ENCODE measurements at places on chromosomes 3 and 15.

- peak; percentile 84 for DNase-seq
These were observed 78.7 kb downstream of the ZNF385D start for GRCh38 chr3:21672303-21672702.

- no peak for DNase-seq
These were observed 107.5 kb upstream of the MRPS22 start for GRCh38 chr3:139236336-139236735.

DNA sequence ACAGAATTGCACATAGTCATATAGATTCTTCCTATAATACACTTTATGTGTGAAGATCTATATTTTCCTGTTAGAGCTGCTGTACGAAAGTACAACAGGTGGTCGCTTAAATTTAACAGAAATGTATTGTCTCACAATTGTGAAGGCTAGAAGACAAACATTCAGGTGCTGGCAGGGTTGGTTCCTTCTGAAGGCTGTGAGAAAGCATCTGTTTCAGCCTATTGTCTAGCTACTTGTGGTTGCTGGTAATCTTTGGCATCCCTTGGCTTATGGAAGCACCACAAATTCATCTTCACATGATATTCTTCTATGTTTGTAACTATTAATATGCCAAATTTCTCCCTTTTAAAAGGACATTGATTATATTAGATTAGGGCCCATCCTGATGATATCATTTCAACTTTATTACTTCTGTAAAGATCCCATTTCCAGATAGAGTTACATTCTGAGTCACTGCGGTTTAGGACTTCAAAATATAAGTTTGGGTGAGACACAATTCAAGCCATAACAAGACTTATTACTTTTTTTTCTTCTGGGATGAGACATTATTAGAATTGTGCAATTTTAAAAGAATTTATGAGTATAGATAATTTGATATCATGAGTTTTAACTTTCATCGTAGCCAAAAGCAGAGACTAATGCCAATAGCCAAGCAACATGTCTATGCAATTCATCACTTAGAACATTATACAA lies 248.1 kb upstream of the BCHE start:
- DNase-seq, result no peak

GRCh38 chr3:184261854-184262763 lies 756 bp upstream of the CAMK2N2 start:
- peak; percentile 61 for DNase-seq

- no peak for DNase-seq
These were observed 109.1 kb downstream of the OPA1 start for GRCh38 chr3:193701953-193702635.

- no peak for DNase-seq
These were observed 82.4 kb downstream of the PLSCR2 start for GRCh38 chr3:146386936-146387335.

DNA sequence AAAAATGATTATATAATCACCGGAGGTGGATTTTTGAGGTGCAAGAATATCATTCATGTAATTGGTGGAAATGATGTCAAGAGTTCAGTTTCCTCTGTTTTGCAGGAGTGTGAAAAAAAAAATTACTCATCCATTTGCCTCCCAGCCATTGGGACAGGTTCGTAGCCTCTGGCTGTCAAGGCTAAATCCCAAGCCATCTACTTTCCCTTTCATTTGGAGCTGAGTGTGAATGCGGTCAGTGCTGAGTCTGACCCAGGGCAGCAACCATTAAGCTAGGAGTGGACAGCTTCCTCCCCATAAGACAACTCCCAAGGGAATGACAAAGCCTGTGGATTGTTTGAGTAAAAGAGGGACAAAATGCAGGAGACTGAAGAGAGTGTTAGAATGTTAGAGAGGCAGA lies 33.6 kb downstream of the PARP14 start:
- no peak for DNase-seq

DNA sequence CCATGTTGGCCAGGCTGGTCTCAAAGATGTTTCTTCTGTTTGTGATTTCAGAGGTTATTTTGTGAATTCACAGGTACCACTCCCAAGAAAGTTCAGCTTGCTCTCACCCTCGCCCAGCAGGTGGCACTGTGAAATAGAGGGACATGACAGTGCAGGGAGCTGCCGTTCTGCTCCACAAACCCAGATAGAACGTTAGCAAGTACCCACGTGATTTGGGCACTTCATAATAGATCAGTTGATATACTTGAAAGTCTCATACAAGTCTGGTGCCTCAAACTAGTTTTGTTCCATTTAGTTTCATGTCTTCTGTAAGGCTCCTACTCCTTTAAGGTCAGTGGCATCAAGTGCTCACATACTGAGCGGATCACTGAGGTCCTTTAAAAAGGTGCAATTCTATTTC lies 45.5 kb downstream of the FILIP1L start:
- DNase-seq, result peak; percentile 74

GRCh38 chr15:90465140-90465929 lies 64.4 kb upstream of the CRTC3 start:
- peak; percentile 33 for DNase-seq

DNA sequence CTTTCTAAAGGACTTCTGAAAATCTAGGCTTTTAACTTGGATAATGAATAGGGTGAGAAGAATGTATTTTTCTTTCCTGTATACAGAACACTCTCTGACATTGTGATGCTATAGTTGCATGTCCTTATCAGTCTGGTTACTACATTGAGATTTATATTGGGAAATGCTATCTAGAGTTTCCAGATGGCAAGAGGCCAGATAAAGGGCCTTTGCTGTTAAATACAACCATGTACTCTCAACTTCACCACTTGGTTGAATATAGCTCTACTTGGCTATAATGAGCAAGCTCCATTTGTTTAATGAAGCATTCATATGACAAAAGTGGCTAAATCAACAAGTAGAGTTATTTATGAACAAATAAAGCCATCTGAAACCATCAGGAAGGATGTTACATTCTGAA lies 91.0 kb downstream of the IGSF11 start:
- no peak for DNase-seq

- peak; percentile 7 for DNase-seq
These were observed 82.4 kb downstream of the EBLN2 start for GRCh38 chr3:73143821-73144237.

GRCh38 chr15:68378595-68378994 lies 53.4 kb downstream of the ITGA11 start:
- no peak for DNase-seq

- DNase-seq, result no peak
These were observed 516.1 kb downstream of the ZIC1 start for GRCh38 chr3:147925272-147925671.

GRCh38 chr15:31195871-31196270 lies 94.3 kb upstream of the TRPM1 start:
- DNase-seq, result no peak

DNA sequence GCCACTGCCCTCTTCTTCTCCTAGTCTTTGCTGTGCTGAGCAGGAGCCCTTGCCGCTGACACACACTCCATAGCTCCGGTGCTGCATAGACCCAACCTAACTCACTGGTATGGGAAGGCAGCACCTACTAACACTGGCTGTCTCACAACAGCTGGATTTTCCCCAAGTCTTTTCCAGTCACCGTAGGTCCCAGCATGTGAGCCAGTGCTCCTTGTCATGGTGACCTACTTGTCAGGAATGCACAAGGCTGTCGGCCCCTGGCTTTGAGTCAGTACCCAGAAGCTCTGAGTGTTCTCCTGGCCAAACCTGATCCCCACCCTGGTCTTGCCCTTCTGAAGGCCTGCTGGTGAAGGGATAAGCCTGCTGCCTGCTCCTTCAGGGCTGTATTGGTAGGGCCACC lies 25.7 kb downstream of the AMOTL2 start:
- DNase-seq, result peak; percentile 84

DNA sequence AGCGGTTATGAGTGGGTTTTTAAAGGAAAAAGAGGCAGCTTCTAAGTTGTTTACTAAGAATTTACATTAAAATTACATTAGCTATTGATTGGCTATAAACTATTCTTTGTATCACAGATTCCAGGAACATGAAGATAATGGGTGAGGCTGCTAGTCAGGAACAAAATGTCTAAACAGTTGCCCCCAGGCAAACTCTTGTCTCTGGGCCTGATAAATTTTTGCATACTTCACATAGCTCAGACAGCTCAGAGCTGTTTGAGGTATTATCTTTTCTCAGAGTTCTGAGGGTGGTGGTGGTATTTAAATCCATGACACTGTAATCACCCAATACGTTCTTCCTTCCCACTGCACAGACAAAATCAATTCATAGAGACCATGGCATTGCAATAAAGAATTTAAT lies 2.1 kb upstream of the HACD2 start:
- DNase-seq, result peak; percentile 91

GRCh38 chr15:35330916-35331315 lies 215.0 kb downstream of the DPH6 start:
- DNase-seq, result no peak

DNA sequence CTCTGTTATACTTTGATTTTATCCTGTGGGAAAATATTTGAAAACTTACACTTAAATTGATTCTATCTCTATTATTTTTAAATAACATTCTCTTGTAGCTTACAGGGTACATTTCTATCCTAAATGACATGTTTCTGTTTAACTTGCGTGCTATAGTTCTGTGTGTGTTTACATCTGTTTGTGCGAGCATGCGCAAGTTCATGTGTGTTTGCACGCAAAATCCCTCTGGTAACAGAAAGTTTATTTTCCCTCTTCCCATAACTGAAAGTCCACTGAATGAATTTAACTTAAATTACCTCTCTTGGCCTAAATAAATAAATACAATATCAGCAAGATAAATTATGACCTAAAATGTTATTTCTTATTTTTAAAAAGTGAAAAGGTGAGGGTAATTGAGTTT lies 117.3 kb upstream of the NEO1 start:
- no peak for DNase-seq

DNA sequence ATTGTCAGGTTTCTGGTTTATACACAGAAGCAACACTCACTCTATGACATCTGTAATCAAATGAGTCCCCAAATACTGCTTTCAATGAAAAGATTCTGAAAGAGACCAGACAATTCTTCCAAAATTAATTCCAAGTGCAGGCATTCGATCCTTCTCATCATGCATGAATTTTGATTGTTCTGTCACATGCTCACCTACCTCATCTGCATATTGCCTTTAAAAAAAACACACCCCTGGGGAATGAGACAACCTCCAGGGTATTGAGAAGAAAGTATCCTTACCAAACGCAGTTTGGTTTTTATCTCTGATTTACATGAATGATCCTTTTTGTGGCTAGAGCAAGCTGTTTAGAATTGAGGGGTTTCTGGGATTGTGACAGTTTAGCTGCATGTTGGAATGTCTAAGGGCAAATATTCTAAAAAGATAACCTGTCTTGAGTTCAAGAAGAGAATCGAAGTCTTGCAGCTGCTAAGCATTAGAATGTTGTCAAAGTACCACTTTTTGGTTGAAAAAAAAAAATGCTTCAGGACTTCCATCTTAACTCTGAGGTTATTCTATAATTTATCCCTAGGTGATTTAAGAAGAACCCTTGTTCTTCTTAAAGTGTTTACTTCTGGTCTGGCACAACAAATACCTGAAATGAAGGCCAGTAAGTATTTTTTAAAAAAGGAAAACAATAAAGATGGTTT lies 653.1 kb downstream of the RBMS3 start:
- no peak for DNase-seq

GRCh38 chr3:52535411-52536111 lies 844 bp upstream of the UQCC5 start:
- DNase-seq, result no peak

DNA sequence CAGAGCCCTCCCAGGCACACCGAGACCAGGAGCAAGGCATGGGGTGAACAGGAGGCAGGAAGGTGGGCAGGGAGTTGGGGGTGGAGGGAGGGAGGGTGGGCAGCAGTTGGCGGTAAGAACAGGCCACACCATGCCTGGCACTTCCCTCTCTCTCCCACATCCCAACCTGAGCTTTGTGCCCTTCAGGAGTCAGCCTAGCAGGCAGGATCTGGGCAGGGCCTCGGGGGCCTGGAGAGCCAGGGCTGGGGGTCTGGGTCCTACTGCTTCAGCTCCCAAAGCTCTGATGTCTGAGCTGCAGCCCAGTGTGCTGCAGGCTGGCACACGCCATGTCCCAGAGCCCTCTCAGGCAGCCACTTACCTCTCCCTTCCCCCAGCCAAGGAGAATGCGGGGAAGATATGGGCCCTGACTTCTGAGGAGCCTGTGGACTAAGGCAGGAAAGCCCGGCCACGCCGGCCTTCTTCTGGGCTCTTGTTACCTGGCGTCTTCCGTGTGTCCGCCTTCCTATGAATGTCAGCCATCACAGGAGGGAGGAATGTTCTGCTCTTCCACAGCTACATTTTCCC lies 2.9 kb upstream of the MYL3 start:
- DNase-seq, result no peak

DNA sequence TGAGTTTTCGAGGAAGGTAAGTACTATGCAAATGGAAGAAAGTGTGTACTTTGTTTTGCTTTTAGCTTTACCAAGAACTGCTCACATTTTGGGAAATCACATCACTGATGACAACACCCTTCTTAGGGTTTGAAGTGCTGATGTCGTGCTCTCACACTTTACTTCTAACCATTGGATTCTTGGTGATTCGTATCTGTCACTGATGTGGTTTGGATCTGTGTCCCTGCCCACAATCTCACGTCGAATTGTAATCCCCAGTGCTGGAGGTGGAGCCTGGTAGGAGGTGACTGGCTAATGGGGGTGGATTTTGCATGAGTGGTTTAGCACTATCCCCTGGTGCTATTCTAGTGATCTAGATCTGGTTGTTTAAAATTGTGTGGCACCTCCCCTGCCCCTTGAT lies 75.4 kb upstream of the RGMA start:
- DNase-seq, result no peak

DNA sequence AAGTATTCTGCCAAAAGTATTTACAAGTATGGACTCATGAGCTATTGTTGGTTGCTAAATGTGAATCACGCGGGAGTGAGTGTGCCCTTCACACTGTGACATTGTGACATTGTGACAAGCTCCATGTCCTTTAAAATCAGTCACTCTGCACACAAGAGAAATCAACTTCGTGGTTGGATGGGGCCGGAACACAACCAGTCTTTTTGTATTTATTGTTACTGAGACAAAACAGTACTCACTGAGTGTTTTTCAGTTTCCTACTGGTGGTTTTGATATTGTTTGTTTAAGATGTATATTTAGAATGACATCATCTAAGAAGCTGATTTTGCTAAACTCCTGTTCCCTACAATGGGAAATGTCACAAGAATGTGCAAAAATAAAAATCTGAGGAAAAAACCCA lies 30.3 kb downstream of the SYNM start:
- DNase-seq, result peak; percentile 6

GRCh38 chr15:74041311-74041756 lies 41.0 kb downstream of the GOLGA6A start:
- DNase-seq, result no peak

DNA sequence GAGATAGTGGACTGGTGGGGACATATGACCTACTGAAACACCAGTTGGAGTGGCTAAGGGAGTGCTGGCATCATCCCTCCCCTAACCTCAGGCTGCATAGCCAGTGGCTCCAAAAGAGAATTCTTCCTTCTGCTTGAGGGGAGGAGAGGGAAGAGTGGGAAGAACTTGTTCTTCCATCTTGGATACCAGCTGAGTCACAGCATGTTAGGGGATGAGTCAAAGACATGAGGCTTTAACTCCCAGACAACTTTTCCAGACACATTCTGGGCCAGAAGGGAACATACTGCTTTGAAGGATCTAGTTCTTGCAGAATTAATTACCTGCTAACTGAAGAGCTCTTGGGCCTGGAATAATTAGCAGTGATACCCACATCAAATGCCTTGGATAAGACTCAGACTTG lies 36.8 kb upstream of the PEX5L start:
- no peak for DNase-seq
